ENCODE measurements at places on chromosomes 3 and 15.
A peak's percentile ranks its signal among the peaks of the same experiment; 100 is the strongest.

GRCh38 chr15:60779718-60780503 lies 301.0 kb upstream of the ICE2 start:
- no peak for DNase-seq

GRCh38 chr3:189053322-189053721 lies 118.4 kb upstream of the TPRG1 start:
- DNase-seq = no peak

GRCh38 chr15:38035701-38036100 lies 101.3 kb downstream of the TMCO5A start:
- no peak for DNase-seq

GRCh38 chr3:55647063-55647462 lies 160.0 kb upstream of the WNT5A start:
- no peak for DNase-seq

DNA sequence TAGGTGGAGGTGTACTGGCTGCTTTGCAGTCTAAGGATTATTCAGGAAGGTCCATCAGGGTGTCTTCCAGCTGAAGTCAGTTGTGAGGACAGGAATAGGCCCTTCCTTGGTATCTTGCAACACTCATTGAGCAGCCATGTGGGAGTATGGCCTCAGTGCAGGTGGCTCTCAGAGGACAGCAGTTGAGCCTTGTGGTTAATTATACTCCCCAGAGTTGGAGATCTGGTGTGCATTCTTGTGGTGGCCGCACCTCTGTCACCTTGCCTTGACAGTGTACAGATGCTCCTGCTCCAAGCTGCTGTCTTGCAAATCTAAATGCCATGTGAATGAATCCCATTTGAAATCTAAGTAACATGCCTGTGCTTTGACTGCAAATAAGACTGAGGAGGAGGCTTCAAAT lies 339.9 kb upstream of the BCHE start:
- no peak for DNase-seq

GRCh38 chr3:15294929-15295328 lies 37.5 kb downstream of the SH3BP5 start:
- no peak for DNase-seq

- DNase-seq = no peak
Measured at GRCh38 chr15:78449220-78449999, 11.4 kb downstream of the IREB2 start.

DNA sequence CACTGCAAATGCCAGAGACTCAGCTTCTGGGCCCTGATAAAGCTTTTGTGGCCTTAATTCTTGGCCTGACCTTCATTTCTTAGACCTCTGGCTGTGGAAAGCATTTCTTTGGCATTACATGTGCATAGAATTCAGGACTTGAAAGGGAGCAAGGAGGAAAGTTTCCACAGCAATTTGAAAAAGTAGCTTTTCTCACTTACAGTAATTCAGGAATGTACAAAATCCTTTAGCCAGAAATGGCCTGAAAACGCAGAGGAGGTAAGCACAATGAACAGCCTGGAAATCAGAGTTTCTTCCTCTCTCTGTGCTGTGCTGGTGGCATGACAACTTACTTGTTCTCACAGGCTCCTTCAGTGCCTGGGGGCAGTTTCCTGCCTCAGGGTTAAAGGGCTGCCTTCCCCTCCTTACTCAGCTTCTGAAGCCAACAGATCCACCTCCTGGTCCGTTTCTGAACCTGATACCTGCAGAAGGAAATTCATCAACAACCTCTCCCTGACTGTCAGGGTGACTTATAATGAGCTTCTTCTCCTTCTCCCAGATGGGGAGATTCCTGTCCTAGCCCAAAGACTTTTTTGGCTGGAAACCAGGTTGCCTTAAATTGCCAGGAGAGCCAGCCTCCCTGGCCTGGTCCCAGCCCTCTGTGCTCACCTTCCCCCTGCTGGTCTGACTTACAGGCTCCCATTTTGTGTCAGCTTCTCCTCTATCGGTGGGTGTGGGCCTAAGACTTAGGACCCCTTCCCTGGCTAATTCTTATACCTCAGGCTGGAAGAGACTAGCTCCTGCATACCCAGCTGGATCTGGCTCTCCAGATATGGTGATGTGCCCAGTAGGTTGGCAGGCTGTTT lies 102.3 kb downstream of the MYRIP start:
- DNase-seq = no peak

DNA sequence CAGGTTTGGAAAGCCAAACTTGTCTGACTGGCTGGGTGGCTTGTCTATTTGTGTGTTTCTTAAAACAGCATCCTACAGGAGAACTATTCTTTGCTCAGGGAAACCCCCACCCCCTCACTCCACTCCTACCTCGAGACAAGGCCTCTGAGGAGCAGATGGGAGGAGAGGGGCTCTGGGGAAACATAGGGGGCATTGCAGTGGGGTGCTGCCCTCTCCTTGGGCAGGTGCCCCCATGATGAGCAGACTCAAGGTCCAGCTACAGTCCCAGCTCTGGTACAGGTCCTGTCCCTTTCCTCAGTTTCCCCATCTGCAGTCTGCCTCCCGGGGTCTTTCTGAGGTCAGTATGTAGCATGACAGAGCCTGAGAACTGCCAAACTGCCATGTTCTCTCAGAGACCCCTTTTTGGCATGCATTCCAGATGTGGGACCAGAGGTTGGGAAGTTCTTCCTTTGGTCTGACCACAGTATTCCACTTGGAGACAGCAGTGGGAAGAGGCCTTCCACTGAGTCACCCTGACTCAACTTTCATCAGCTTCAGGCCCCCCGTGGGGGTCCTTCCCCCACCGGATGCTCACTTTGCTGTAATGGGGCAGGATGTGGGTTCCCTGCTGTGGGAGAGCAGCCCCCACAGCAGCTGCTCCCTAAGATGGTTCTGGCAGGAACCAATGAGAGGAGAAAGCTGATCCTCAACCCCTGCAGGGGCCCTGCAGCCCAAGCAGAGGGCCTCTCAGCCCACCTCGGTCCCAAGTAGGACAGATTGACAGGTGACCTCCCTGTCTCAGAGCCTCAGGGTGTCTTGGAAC lies 32.3 kb upstream of the CYP11A1 start:
- DNase-seq = no peak

GRCh38 chr3:134665243-134665642 lies 14.4 kb upstream of the KY start:
- DNase-seq = no peak

GRCh38 chr15:41936649-41937567 lies 35.4 kb downstream of the EHD4 start:
- peak; percentile 67 for DNase-seq

DNA sequence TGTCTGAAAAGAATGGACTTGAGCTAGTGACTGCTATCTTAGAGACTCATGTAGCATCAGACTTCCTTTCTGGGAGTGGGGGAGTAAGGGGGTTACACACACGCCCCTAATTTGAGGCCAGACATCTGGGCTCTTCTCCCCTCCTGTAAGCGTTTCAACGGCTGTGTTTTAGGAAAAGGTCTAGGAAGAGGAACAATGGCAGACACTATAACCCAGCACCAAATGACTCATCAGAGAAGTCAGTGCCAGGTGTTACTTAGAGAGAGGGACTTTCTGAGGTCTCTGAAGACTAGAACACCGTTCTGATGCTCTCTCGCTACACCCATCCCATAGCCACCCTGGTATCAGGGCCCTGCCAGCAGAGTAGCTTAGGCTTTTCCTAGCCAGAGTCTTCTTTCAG lies 65.5 kb downstream of the SSUH2 start:
- no peak for DNase-seq

GRCh38 chr3:38519651-38520050 lies 23.5 kb downstream of the EXOG start:
- DNase-seq = no peak

- DNase-seq = no peak
Measured at GRCh38 chr3:56693750-56694149, 10.7 kb upstream of the TASOR start.

- no peak for DNase-seq
Measured at GRCh38 chr3:94210256-94210655, 147.4 kb downstream of the NSUN3 start.

- DNase-seq = no peak
Measured at GRCh38 chr3:155001289-155002010, 78.7 kb upstream of the MME start.

- no peak for DNase-seq
Measured at GRCh38 chr3:63791974-63792373, 27.1 kb upstream of the C3orf49 start.

DNA sequence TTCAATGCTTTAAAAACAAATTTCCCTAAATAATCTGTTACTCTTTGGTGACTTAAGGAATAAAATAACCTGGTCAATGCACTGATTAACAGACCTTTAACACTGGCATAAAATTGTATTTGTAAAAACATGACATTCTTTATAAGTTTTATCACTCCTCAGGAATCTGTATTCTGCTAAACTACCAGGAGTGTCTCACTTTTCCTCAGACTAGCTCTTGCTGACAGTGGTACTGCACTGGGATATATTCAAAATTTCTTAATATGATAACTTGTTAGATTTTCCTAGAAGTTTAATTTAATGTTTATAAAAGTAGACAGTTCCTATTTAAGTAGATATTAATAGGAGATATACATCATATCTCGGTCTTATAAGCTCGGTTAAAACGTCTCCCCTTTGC lies 363.4 kb upstream of the ARHGEF26 start:
- no peak for DNase-seq

- no peak for DNase-seq
Measured at GRCh38 chr15:67177752-67178151, 76.7 kb downstream of the AAGAB start.

- no peak for DNase-seq
Measured at GRCh38 chr3:170274641-170275040, 52.4 kb downstream of the PRKCI start.

GRCh38 chr15:92882697-92883162 lies 17.4 kb upstream of the CHD2 start:
- DNase-seq = no peak

DNA sequence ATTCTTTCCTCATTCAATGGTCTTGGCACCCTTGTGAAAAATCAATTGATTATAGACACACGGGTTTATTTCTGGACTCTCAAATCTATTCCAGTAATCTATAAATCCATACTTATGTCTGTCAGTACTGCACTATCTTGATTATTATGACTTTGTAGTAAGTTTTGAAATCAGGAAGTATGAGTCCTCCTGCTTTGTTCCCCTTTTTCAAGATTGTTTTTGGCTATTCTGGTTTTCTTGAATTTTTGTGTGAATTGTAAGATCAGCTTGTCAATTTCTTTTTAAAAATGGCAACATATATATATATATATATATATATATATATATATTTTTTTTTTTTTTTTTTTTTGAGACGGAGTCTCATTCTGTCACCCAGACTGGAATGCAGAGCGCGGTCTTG lies 32.3 kb upstream of the CFAP20DC start:
- DNase-seq = no peak

- DNase-seq = no peak
Measured at GRCh38 chr15:49986326-49986725, 132.7 kb downstream of the ATP8B4 start.

DNA sequence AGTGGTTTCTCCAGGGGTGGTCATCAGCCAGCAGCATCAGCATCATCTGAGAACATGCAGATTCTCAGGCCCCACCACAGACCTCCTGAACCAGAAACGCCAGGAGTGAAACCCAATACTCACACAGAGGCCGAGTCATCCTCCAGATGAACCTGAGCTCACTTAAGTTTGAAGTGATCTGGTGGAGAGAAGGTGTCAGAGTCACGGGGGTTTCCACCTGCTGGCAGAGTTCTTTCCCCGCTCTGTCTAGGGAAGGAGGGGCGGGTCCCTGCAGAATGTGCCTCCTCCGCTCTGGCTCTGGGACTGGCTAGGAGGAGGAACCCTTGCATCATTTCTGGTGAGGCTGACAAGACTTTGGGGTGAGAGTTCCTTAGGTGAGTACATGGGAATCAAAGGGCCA lies 13.3 kb upstream of the KIF23 start:
- DNase-seq = no peak

DNA sequence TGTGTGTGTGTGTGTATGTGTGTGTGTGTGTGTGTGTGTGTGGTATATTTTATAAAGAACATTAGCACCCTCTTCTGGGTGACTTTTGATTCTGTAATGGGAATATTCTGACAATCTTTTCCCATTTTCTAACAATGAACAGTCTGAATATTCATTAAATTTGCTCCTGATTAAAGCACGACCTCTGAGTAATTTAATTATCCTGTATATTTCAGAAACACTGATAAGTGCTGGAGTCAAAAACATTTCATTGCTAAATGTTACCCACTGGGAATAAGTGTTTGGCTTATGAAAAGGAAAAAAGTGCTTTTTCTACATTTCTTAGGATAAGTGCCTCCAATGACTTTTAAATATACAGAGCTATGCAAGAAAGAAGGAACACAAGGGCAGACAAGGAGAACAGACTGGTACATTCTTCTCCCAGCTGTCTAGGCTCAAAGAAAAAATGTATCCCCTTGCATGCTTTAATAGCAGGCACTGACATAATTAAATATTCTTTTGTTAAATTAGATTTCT lies 32.3 kb upstream of the SYNPR start:
- no peak for DNase-seq

DNA sequence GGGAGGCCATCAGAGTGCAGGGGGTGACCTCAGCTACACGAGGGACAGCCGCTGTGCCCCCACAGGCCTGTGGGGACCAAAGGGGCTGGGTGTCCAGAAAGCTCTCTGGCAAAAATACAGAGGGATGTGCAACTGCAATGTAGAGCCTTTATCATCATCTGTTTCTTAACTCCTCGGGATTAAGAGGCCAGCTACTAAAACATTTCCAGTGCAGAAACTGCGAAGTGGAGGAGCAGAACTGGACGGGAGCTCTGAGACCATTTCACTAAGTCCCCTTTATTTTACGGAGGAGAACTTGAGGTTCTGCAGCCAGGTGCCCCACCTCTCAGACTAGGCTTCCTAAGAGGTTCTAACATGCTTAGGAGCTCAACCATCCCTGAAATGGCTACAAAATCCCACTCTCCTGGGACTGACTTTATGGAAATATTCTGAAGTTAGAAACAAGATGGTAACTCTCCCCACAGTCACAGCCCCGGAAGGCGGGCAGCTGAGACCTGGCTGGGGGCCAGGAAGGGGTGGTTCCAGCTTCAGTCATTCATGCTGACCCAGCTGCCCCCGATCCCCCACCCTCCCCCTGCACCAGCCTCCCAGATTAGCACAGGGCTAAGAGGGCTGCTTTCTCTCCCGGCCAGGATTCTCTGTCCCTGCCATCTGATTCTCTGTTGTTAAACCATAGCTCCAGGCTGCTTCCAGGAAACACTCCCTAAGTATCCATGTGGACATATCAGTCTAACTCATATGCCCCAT lies 40.3 kb downstream of the UMPS start:
- no peak for DNase-seq

- DNase-seq = no peak
Measured at GRCh38 chr3:45027441-45027840, 1.3 kb downstream of the CLEC3B start.

GRCh38 chr3:43087249-43087776 lies 18.6 kb downstream of the POMGNT2 start:
- no peak for DNase-seq

All from activated CD4-positive, CD25-positive, alpha-beta regulatory T cell treated with anti-CD3 and anti-CD28 coated beads, Interleukin-2, amount 50 U/mL, for 72 hours (primary cell).